ENCODE measurements at places on chromosomes 3 and 15.

- no peak for DNase-seq
These were observed 117.0 kb downstream of the FILIP1L start for GRCh38 chr3:99997293-99997692.

- DNase-seq, result peak; percentile 65
These were observed 78.5 kb upstream of the CHD2 start for GRCh38 chr15:92821491-92822116.

- DNase-seq, result no peak
These were observed 124.2 kb downstream of the SHQ1 start for GRCh38 chr3:72724070-72724469.

DNA sequence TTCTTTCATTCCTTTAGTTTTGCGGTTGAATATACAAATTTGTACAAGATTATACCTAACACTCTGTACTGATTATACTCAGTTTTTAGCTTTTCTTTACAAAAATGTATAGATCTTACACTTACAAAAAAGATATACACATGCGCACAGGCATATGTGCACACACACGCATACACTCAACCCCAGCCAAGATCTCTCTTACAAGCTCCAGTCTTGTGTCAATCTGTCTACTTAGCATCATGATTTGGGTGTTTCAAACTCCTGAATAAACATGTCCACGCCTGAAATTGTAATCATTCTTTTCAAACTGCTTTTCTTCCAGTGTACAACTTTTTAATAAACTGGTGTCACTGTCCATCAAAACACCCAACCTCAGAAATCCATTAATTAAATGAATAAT is 180.7 kb downstream of the NAALADL2 start:
- no peak for DNase-seq

DNA sequence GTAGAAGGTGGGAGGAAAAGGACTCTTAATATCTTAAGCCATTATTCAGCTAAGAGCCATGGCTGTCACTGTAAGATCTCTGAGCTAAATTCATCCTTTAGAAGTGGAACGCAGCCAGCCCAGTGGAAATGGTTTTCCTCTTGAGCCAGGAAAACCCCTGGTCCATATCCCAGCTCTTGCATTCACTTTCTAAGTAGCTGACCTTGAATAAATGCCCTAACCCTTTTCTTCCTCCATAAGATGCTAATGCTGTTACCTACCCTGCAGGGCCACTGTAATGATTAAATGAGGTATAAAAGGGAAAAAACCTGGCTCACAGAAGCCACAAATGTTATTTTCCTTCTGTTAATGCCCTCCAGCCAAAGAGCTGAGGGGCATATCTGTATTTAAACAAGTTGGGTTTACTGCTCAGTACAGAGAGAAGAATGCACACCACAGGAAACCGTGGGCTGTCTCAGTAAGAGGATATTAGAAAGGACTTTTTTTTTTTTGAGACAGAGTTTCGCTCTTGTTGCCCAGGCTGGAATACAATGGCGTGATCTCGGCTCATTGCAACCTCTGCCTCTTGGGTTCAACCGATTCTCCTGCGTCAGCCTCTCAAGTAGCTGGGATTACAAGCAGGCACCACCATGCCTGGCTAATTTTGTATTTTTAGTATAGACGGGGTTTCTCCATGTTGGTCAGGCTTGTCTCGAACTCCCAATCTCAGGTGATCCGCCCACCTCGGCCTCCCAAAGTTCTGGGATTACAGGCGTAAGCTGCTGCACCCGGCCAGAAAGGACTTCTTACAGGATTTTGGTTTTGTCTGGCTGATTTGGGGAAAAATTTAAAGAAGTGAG is 6.8 kb downstream of the UBL7 start:
- DNase-seq, result peak; percentile 28

GRCh38 chr3:159169828-159170227 is 368.0 kb downstream of the MFSD1 start:
- DNase-seq, result peak; percentile 94

- DNase-seq, result no peak
These were observed 9.3 kb downstream of the VIPR1 start for GRCh38 chr3:42511736-42512135.

- peak; percentile 73 for DNase-seq
These were observed 244.1 kb upstream of the STT3B start for GRCh38 chr3:31288641-31289100.

- no peak for DNase-seq
These were observed 249.3 kb downstream of the XXYLT1 start for GRCh38 chr3:195021692-195022091.

- DNase-seq, result peak; percentile 53
These were observed 9.9 kb downstream of the KY start for GRCh38 chr3:134640872-134641470.

GRCh38 chr15:39154776-39155175 is 426.1 kb upstream of the THBS1 start:
- no peak for DNase-seq

DNA sequence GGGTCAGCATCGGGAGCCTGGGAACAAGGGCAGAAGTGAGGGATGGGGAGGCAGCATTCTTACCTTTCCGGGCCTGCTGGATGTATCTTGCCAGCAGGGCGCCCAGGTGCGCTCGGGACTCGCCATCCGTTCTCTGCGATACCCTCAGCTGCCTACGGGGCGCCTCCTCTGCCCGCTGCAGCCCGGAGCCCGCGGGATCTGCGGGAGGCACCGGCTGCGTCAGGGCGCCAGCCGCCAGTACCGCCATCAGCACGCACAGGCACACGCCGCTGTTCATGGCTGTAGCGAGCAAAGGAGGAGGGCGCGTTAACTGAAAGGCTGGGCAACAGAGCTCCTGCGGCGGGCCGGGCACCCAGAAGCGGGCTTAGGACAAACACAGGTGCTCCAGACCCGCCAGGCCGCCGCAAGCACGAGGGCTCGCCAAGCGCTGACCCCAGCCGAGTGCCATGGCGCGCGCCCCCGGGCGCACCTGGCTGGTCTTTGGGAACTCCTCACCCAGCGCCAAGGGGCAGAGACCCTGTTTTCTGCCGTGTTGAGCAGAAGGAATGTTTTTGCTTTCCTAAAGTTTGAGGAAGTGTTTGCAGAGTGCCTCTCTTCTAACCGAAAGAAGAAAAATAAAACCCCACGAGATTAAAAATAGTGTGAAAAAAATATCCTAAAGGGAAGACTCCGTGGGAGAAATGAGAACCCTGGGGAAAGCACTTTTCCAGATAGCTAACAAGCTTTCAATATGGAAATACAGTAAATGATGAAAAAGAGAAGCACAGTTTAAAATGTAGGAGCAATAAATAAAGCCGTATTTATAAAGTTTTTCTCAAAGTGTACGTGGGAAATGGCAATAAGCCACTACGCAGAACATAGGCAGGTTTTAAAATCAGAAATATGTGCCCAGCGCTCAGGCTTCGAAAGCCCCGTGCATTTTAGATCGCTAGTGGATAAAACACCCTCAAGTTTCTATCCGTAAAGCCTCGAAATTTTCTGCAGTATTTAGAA is 2.3 kb downstream of the CCK start:
- DNase-seq, result no peak

DNA sequence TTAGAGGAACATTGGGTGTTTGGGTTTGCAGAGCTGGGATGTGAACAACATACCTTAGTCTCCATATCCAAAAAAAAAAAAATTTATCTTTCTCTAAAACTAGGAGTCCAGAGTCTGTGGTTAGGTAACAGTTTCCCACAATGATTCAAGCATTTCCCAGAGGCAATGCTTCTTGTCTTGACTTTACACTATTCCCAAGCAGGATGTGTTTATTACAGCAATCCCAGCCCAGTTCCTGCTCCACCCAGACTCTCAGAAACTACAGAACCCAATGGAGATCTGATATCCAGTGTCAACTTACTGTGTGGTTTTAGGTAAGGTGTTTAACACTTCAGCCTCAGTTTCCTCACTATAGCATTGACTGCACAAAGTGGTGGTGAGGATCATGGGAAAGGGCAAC is 2.3 kb upstream of the C3orf62 start:
- DNase-seq, result peak; percentile 39

DNA sequence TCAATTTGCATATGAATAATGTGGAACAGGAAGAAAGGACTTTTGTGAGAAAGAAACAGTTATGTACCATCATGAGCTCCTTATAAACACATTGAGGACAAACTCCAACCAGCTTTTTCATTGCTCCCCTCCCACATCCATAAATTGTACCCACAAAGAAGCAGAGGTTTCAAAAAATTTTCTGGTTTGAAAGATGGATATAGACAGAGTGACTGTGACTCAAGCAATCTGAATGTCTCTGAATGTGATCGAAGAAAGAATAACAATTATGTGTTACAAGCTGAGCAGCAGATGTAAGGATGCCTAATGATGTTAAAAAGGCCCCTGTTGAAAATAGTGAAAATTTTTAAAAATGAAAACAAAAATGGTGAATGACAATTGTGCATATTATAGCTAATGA is 127.4 kb downstream of the TFG start:
- DNase-seq, result no peak

Data from ELR (cell line).